ENCODE measurements at places on chromosomes 13 and 19.

DNA sequence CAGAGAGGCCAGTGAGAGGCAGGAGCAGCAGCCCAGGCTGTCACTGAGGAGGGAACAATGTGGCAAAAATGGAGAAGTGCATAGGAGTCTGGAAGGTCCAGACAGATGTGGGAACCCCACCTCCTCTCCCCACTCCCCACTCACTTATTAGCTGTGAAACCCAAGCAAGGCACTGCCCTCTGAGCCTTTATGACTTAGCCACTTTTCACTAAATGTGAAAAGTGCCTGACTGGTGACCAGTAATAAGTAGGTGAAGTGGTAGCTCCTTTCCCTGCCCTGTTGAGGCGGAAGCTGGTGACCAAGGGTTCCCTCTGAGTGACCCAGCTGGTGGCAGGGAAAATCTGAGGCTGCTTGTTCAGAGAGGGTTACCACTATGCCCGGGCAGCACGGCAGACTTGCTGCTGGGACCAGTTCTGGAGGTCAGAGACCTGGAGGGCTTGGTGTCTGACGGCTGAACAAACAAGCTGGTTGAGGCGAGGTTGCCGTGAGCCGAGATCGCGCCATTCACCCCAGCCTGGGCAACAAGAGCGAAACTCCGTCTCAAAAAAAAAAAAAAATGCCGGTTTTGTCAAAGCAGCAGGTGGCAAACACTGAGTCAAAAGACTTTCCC is 80.0 kb downstream of the ZNF429 start:
- DNase-seq: no peak

- DNase-seq: no peak
Observed at GRCh38 chr19:804419-805165, 7.3 kb downstream of the PTBP1 start.

DNA sequence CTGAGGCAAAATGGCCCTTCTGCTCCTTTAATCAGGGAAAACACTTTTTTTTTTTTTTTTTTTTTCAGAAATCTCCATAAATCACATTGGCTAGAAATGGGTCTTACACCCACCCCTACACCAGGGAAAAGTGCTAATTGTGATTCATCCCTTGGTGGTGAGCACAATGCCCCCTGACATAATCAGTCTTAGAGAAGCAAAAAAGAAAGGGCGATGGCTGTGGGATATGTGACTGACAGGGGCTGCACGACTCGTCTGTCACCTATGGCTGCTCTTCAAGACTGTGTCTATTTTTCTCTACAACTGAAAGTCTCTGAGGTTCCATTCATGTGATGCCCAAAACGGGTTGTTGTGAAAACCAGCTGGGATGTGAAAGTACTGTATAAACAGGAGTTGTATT is 3.6 kb upstream of the GPC6 start:
- no peak for DNase-seq

DNA sequence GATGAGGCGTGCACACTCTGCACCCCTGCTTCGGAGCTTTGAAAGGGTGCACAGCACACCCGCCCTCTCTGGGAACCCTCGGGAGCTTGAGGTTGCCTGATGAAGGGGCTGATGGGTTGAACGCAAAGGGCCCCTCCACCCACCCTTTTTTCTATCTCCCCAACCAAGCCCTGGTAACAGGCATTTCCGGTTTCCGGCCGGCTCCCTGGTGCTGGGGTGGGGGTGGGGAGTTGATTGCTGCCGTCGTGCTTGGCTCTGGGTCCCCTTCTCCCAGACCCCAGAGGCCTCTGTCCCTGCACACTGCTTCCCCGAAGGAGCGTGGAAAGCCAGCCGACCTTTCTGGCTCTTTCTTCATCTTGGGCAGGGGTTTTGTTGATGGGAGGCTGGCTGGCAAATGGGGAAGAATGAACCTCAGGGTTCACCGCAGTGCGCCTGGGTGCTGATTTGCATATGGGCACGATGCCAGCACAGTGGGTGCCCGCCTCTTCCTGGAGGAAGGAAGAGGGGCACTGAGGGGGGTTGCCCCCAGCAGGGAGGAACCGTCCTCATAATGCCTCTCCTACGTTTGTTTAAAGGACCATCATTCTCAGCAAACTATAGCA is 29.1 kb downstream of the VAV1 start:
- DNase-seq: no peak

GRCh38 chr13:111363121-111363520 is 42.7 kb downstream of the TEX29 start:
- DNase-seq: no peak

DNA sequence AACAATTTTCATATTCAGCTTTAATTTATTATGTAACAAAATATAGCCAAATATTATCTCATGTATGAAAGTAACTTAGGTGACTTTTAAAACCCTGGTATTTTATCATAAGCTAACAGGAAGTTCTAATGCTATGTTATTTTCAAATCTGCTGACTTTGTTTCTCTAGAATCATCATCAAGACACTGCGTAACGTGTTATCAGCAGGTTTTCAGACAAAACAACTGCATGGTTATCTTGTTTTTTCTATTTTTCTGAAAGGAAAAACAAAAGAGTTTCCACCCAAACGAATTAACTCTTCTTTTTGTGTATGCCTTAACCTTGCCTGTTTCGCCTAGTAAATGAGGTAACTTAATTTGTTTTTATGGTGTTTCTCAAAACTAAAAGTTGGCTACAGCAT is 156.3 kb downstream of the TBC1D4 start:
- DNase-seq: no peak

GRCh38 chr13:75587679-75588078 is 38.1 kb downstream of the UCHL3 start:
- no peak for DNase-seq

GRCh38 chr19:35436477-35437405 is 11.3 kb upstream of the FFAR2 start:
- DNase-seq: no peak

DNA sequence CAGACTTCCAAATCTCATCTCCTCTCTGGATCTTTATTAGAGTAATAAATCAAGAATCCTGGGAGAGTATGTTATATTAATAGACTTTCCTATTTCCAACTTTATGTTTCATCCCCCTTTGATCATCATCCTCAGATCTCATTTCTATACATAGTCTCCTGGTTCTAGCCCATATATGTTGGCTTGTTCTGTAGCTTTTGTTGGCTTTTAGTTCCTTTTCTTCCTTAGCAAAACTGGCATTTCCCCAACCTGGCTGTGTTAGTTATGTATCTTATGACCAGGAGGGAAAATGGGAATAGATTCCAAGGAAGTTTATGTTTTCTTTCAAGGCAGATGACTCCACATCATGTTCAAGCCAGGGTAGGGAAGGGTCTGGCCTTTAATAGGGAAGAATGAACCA is 2464.5 kb downstream of the PCDH9 start:
- no peak for DNase-seq

DNA sequence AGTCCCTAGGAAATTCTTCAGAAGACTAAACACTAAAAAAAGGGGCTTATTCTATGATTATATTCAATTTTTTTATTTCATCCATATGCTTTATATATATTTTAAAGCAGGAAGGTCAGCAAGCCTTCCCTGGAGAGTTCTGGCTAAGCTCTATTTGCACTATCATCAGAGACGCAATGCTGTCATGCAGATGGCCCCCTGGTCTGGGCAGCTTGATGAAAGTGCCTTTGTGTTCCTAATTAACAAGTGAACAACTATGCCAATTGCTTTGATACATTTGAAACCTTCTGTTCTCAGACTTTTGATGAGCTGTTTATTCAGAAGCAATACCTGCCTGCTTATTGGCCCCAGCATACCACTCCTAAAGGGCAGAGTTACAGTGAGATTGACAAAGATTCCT is 1344.6 kb downstream of the OLFM4 start:
- DNase-seq: peak; percentile 50

- DNase-seq: peak; percentile 65
Observed at GRCh38 chr13:51801631-51802099, 2.3 kb downstream of the DHRS12 start.

DNA sequence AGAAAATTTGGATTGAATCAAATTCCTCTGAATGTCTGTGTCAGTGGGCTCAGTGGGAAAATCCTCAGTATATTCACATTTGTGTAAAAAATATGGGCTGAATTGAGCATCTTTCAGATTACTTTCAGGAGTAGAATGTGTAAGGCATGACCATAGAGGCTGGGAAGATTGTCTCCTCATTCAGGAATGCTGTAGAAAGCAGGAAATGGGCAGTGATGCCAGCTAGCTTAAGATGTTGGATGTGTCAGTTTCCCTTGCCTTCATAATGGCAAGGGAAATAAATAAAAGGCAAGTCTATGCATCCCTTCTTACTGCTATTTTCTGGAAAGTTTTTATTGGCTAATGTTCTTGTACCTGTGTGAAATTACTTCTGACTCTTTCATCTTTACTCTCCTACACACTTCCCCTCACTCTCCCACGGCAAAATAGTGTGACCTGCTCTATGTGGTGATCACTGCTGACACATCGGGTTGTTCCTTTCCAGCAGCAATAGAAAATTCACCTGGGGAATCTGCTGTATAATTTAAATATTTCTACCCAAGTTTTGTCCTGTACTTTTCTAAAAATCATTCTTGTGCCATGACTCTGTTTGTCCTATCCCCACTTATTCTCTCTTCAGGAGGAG is 103.2 kb downstream of the LMO7 start:
- DNase-seq: no peak

GRCh38 chr13:58302349-58302748 is 670.8 kb downstream of the PCDH17 start:
- no peak for DNase-seq

GRCh38 chr19:29098863-29099481 is 114.0 kb downstream of the UQCRFS1 start:
- no peak for DNase-seq

DNA sequence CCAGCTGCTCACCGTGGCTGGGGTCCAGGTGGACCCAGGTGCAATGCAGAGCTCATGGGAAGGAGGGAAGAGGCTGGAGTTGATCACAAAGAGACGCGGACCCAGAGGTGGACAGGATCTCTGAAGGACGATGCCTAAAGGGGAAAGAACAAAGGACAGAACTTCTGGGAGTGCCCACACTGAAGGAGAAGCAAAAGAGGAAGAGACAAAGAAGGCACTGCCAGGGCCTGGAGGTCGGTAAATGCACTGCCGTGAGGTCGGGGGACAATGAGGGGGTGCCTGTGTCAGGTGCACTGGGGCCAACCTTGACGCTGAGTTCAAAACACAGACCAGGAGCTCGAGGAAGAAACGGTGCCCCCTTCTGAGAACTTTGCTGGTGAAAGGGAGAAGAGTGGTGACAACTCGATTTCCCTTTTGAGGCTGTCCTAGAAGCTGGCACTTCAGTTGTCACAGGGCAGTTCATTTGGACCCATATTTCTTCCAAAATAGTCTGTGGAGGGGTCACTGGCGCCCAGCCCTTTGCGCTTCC is 55.6 kb downstream of the GJA3 start:
- no peak for DNase-seq

- DNase-seq: no peak
Observed at GRCh38 chr19:35314031-35314430, 15.0 kb upstream of the CD22 start.

DNA sequence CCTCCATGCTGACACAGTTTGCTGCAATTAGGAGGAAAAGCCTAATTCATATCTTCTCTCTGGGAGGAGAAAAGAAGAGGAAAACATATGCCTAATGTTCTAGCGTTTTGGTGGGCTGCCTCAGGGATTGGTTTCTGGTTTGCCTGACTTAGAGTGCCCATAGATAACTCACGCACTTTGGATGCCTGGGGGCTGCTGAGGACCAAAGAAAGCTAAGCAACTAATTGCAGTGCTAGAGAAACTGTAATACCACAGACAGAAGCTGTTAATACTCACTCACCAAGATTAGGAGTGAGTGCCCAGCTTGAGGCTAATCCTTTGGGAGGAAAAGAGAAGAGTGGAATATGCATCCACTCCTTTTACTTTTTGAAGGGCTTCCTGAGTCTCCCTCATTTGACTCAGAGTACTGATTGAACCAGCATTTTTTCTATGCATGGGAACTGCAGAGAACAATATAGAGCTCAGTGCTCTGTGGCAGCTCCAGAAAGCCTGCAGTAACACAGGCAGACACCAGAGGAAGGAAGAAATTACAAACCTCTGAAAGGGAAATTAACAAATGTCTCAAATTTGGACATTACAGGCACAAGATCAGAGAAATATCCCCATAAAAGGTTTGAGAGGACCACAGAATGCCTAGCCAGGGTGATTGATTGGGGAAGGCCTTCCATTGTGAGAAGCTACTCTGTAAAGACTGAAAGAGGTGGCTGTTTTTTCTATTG is 666.4 kb downstream of the OLFM4 start:
- DNase-seq: no peak

DNA sequence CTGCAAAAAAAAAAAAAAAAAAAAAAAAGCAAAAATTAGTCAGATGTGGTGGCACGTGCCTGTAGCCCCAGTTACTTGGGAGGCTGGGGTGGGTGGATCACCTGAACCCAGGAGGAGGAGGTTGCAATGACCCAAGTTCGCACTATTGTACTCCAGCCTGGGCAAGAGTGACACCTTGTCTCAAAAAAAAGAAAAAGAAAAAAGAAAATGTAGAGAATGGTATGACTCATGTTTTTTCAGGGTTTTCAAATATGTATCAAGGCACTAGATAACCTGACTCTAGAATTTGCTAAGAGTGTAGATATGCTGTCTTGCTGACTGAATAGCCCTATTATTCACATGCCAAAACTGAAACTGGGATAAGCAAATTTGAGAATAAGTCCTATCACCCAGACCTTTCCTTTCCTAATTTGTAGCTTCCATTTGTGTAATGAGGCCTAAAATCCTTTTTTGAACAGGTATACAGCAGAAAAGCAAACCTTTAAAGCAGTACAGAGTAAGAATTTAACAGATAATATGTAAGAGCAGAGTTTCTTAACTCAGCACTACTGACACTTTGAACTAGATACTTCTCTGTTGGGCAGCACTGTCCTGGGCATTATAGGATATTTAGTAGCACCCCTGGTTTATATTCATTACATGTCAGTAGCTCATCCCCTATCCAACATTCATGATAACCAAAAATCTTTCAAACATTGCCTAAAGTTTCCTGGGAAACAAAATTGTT is 108.6 kb downstream of the ELF1 start:
- no peak for DNase-seq

- no peak for DNase-seq
Observed at GRCh38 chr13:19982447-19983043, 24.0 kb downstream of the ZMYM2 start.

DNA sequence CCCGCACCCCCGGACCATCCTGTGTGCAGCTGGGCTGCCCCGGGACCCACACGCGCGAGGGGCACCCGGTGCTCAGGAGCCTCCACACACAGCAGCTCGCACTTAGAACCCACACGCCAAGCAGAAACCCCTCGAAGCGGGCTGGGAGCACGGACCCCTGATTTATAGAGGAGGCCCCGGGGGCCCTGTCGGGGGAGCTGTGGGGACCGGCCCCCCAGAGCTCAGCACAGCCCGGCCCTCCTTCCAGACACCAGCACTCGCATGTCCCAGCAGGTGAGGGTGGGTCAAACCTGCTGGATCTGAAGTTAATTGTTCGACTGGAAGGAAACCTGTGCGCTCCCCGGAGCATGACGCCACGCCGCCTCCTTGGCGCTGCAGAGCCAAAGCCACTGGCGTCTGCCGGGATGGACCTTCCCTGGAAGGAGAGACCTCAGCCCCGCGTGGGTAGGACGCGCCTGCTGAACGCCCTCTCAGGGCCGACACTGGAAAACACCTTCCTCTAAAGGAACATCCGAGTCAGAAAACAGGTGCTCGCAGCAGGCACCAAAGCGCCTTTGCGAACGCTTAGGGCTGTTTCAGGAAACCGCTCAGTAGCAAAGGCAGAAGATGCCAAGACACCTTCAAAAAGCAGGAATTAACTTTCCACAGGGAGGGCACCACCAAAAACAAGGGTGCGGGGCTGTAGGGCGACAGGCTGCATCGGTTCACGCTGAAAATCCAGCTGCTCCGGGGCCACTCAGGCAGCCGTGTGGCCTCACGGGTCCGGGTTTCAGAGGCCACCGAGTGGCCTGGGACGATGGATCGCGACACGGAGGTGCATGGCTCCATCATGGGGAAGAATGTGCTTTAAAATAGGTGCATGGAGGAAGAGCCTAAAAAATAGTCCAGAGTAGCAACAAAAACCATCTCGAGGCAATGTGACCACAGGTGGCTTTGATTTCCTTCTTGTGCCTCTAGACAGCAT is 37.8 kb upstream of the GRTP1 start:
- DNase-seq: no peak
